ENCODE measurements at places on chromosomes 3 and 15.

DNA sequence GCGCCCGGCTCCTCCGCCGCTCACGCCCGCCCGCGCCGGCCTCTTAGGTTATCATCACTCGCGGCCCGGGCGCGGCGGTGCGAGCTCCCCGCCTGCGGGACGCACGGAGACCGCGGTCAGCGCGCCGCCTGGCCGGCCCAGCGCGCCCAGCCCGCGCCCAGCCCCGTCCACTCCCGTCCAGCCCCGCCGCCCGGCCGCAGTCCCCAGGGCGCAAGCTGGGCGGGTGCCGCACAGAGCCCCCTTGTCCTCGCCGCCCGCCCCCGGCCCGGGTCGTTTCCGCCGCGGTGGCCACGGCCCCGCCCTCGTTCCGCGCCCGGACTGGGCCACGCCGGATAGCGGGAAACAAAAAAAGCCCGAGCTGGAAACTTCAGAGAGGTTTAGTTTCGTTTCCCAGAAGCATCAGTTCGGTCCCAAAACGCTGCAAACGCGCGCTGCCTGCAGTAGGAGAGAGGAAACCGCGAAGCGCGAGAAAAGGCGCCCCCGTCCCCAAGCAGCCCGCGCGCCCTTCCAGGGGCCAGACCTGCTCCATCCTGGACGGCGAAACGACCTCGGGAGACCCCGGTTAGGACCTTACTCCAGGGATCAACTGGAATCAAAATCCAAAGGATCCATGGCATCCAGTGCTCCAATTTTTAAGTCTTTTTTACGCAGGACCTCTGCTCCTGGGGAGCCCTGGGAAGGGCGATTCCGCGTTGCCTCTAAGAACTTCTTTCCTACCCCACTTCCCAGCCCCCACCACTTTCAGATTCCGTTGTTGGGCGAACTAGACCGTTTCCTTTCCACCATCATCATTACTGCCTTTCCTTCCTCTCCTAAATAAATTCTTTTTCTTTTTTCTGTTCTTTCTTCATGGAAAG is at the start of gene ATP10A:
Gene ATP10A, minus strand, starts transcription at position 217 of the 857 bp plus-strand sequence. CDS start 231 bp downstream, outside the sequence.
- H3K4me3 ChIP-seq = peak within 1 kb of the TSS; percentile 82
- H3K27me3 ChIP-seq = peaks cover 27% of the 10 kb centered on the region
- H3K27ac ChIP-seq = no peak within 1 kb of the TSS
- no peaks in the 10 kb centered on the region for H3K36me3 ChIP-seq
- H3K4me1 ChIP-seq = peaks cover 9% of the 10 kb centered on the region
- DNase-seq = no peak

DNA sequence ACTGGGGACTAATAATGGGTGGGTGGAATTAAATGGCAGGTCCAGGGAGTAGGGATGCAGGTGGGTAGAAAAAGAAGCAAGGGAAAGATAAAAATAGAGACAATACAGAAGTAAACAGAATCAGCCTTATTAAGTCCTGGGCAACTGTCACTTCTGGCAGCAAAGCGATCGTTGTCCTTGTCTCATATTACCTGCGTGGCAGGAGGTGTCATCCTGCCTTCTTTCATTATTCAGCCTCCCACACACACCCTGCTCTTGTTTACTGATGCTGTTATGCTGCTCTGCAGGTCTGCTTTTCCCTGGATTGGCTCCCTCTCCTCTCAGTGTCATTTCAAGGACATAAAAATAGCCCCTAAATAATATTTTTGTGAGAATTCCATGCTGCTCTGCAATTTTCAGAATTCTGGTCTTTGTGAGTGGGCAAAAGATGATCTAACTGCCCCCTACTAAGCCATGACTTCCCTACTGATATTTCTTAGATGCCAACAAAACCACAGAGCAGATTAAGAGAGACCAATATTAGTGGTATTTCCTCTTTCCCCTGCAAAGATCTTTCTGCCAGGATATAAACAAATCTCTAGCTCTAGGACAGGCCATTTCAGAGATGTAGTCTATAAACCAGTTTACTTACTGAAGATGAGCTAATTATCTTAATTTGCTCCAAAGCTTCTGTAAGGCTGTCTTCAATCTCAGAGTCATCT is 8.5 kb downstream of the VEPH1 start:
- DNase-seq = no peak
- H3K36me3 ChIP-seq = no peaks in the 10 kb centered on the region
- H3K27ac ChIP-seq = no peak overlapping the region
- peaks cover 7% of the 10 kb centered on the region for H3K27me3 ChIP-seq
- H3K4me3 ChIP-seq = no peak overlapping the region
- H3K4me1 ChIP-seq = peaks cover under 1% of the 10 kb centered on the region

DNA sequence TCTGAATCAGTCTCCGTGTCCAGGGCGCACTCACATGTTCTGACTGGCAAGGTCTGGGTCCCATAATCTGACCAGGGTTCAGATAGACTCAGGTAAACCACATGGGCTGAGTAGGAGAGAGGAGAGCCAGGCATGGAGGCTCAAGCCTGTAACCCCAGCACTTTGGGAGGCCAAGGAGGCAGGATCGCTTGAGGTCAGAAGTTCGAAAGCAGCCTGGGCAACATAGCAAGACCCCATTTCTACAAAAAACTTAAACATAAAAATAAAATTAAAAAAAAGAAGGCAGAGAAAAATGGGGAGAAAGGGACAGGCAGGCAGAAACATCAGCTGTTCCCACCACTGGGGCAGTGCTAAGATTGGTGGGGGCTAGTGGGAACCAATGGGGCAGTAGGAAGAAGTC is 5.4 kb downstream of the TMEM43 start:
- H3K27ac ChIP-seq = peak overlapping the region; percentile 15
- no peak overlapping the region for H3K4me3 ChIP-seq
- no peak for DNase-seq

DNA sequence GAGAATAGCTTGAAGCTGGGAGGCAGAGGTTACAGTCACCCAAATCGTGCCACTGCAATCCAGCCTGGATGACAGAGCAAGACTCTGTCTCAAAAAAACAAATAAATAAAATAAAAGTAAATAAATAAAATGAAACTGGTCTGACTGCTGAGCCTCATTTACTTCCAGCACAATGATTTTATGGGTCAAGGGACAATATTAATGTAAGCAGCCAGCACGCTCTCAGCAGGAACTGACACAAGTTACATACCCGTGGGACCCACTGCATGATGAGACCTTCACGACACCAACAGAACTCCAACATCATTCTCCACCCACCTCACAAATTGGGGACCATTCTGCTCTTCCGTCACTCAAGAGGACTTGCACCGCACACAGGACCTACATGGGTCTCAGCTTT is 230.3 kb downstream of the MAGI1 start:
- H3K4me1 ChIP-seq = no peaks in the 10 kb centered on the region
- no peak overlapping the region for H3K27ac ChIP-seq
- no peak overlapping the region for H3K4me3 ChIP-seq
- DNase-seq = no peak
- H3K36me3 ChIP-seq = no peaks in the 10 kb centered on the region

DNA sequence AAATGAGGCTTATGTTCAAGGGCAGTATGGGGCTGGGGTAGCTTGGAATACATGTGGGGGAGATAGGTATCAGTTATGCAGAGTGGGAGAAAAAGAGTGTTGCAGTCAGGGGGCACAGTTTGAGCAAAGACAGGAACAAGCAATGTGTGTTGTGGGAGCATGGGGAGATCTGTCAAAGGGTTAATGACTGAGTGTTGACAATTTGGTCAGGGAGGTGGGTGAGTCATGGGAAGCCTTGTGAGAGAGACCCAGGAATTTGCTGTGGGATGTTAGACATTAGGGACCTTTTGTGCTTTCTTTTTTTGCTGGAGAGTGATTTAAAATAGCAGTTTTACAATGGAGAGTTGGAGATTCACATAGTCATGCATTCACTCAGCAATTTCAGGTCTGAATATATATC is 221.6 kb upstream of the NR2E3 start:
- DNase-seq = no peak
- no peak overlapping the region for H3K4me3 ChIP-seq
- H3K27ac ChIP-seq = no peak overlapping the region
- H3K27me3 ChIP-seq = peaks cover 8% of the 10 kb centered on the region
- peaks cover 2% of the 10 kb centered on the region for H3K36me3 ChIP-seq

DNA sequence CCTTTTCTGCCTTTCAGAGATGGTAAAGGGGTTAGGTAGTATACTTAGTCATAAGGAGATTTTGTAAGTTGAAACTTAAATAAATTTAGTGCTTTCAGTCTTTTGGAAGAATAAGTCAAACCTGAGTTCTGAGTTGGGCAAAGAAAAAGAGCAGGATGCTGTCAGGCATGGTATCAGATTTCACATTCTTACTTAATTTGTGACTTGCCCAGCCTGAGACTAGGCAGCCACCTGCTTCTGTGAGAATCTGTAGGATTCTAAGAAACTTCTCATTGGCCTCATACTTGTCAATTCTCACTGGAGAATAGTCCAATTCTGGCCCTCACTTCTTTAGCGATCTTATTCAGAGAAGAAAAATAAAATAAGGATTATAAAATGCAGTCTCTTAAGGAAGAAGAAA is 577.5 kb downstream of the DIPK2A start:
- no peaks in the 10 kb centered on the region for H3K4me1 ChIP-seq
- H3K27ac ChIP-seq = no peak overlapping the region
- H3K36me3 ChIP-seq = no peaks in the 10 kb centered on the region
- DNase-seq = no peak
- H3K27me3 ChIP-seq = no peaks in the 10 kb centered on the region
- no peak overlapping the region for H3K4me3 ChIP-seq

GRCh38 chr3:72750405-72750965 is 97.8 kb downstream of the SHQ1 start:
- H3K27ac ChIP-seq = no peak overlapping the region
- H3K4me1 ChIP-seq = peaks cover 2% of the 10 kb centered on the region
- DNase-seq = no peak
- no peak overlapping the region for H3K4me3 ChIP-seq
- H3K36me3 ChIP-seq = peaks cover 24% of the 10 kb centered on the region

DNA sequence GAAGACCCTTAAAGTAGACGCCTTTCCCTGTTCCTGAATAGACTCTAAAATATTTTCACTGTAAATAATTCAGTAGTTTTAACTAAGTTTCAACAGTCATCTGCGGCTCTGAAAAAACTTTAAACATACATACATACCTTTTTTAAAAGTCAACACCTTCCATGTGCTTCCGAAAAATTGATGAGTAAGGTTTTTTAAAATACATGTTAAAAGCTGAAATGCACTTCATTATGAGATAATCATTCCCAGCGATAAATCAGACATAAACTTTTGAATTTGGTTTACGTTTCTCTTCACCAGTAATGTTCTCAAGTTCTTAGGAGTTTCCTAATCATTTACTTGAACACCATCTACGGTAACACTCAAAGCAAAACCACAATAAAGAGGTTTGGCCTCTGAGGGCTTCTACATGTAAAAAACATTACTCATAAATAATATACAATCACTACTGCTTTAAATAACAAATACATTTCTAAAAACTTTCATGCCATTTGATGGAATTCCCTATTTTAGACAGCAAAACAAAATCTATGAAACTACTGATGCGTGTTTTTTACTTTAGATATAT is 403.5 kb downstream of the SHQ1 start:
- peaks cover 46% of the 10 kb centered on the region for H3K4me1 ChIP-seq
- peaks cover 5% of the 10 kb centered on the region for H3K27me3 ChIP-seq
- H3K36me3 ChIP-seq = peaks cover 7% of the 10 kb centered on the region
- peak overlapping the region; percentile 9 for H3K27ac ChIP-seq
- no peak overlapping the region for H3K4me3 ChIP-seq

DNA sequence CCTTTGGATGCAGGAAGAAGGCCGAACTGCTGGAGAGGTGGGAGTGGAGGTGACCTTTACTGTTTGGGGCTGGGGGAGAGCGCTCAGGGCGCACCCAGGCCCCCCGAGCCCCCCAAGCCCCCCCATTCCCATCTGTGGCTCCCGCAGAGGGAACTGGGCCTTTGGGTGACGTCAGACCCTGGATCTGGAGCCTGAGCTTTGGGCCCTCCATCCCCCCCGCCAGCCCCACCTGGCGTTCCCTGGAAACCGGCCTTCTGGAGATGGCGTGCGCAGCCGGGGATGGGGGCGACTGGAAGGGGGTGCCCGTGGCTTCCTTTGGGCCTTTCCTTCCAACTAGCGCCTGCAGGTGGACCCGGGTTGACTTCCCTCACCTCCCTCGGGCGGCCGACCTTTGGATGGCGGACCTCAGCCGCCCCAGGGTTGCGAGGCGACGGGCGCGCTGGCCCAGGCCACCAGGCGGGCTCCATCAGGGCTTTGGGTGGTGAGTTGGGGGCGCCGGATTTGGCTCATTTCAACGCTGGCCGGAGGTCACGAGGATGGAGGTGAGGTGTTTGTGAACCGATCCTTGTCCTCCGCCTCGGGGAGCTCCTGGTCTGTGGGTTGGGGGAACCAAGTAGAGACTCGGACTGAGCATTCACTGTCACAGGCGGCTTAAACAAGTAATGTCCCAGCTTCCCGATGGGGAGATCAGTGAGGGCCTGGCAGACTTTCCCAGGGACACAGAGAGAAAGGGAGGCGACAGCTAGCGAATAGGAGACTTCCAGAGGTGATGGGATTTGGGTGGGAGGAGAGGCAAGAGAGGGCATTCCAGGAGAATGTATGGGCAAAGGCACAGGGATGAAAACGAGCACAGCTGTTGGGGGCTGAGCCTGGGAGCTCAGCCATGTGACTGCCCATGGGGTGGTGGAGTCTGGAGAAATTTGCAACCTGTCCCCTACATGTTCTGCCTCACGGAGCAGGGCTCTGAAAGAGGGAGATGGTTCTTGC is 709 bp downstream of the SCAMP5 start:
- H3K27me3 ChIP-seq = peaks cover 41% of the 10 kb centered on the region
- H3K27ac ChIP-seq = no peak overlapping the region
- peaks cover 13% of the 10 kb centered on the region for H3K4me1 ChIP-seq
- peak overlapping the region; percentile 66 for H3K4me3 ChIP-seq
- DNase-seq = no peak
- H3K36me3 ChIP-seq = peaks cover 3% of the 10 kb centered on the region

DNA sequence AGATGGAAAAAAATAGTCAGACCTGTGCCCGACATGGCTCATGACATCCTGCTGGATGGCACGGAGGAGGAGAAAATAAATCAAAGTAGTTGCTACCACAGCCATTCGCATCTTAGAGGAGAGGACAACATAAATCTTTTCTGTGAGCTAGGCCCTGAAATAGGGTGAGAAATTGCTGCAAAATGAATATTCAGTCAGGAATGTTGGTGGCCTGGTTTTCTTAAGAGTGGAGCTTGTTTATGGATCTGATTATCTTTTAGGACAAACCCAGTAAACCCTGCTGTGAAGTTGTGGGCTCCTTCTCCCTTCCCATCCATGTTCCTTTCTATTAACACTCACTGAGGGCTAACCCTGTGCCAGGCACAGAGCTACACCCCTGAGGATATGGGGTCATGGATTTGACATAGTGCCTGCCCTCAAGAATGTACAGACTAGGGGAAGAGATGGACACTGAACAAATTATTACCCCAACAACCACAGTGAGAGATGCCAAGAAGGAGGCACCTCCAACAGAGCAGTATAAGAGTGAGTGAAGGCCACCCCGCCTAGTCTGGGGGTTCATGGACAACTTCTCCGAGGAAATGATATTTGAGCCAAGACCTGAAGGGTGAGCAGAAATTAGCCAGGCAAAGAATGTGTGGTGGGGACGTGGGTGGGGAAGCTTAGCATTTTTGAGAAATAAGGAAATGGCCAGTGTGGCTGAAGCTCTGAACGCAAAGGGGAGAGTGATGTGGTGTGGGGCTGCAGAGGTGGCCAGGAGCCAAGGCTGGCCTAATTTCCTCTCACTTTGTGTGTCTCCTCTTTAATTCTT is 68.9 kb upstream of the ARL8B start:
- peak overlapping the region; percentile 58 for H3K27ac ChIP-seq
- H3K4me3 ChIP-seq = no peak overlapping the region
- H3K36me3 ChIP-seq = no peaks in the 10 kb centered on the region
- H3K4me1 ChIP-seq = peaks cover 28% of the 10 kb centered on the region
- DNase-seq = no peak
